ENCODE measurements at places on chromosomes 1 and 21.

DNA sequence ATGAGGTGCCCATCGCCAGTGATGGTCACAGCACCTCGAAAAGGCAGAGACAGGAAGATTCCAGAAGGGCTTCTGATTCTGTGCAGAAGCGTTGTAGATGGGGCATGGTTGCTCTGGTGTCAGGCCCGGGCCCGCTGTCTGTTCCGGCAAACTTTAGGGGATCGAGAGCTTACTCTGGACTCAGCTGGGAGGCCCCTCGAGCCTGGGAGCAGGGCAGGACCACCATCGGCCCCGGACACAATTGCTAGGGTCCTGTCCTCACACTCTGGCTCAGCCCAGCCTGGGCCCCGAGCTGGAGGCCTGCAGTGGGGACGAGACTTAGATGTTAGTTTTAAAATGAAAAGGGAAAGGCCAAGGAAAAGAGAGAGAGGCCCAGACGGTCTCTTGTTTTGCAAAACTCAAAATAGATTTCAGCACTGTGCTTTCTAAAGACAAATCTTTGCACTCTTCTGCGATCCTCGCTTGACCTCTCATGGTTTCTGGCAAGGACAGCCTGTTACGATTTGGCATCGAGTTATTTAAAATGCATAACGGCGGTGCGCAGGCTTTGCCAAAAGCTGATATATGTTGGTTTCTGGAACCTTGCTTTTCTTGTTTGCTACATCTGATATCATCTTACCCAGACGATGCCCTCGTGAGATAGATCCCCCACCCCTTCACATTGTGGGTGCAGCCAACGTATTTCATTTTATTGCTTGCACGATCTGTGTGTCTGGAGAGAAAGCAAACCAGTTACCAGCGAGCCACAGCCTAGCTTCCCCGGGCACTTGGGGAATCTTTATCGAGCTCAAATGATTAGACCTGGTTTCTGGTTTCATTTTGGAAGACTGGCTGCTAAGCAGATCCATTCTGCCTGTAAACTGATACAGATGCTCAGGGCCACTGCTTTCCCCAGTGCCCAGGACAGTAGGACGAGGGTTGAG lies 58.0 kb downstream of the PRDM16 start:
- DNase-seq: no peak

GRCh38 chr1:106072909-106073600 lies 983.4 kb upstream of the PRMT6 start:
- no peak for DNase-seq

DNA sequence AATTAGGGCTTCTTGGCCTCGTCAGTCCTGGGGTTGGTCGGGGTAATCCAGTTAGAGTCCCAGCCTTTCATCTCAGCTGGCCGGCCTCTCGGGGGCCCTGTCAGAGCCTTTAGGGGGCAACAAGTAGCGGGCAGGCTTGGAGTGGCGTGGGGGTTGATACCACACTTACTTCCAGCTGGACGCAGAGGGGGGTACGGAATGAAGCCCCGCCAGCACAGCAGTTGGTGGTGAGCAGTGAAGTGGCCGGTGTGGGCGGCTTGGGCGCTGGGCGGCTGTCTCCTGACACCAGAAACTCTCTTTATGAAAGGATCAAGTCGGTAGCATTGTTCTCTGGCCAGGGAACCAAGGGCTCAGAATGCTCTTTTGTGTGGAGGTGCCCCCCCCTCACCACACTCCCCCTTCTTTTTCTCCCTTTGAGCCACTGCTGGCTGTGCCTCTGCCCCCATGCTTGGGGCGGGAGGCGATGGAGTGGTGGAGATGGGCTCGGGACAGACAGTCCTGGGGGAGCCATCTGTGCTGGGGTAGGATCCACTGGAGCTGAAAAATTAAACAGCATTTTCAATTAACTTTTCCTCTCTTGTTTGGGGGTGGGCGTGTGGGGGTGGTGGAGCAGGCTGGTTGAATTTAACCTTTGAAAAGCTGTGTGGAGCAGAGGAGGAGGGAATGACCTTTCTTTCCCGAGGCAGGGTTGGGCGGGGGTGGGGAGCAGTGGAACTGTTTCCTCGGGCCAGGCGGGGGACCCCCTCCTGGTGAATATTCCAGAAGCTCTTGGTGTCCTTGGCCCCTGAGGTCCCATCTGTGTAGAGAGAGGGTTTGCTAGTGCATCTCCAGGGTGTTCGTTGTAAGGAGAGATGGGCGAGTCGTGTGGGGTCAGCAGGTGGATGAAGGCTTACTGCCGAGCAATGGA lies 102.7 kb downstream of the RNF220 start:
- DNase-seq: no peak

GRCh38 chr1:160664573-160665051 lies 17.8 kb upstream of the SLAMF1 start:
- DNase-seq: no peak

- no peak for DNase-seq
Observed at GRCh38 chr1:167966050-167966449, 29.2 kb upstream of the MPC2 start.

DNA sequence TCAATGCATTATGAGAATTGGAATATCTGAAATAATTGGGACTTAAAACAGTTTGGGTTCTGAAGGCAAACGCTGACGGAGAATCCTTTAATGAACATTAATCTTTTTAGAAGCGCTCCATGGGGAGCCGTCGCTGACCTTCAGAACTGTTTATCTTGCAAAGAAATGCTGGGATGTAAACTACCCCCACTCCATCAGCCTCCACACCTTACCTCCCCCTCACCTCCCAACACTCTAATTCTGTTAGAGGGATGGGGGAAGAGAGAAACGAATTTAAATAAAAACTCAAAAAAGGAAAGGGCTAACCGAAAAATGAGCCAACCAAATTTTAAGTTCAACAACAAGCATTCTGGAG lies 44.1 kb upstream of the DNAJC6 start:
- DNase-seq: peak; percentile 33

GRCh38 chr1:247884797-247885413 lies 10.5 kb upstream of the OR2W3 start:
- no peak for DNase-seq

- no peak for DNase-seq
Observed at GRCh38 chr21:45244799-45245340, 42.8 kb downstream of the POFUT2 start.

- DNase-seq: peak; percentile 38
Observed at GRCh38 chr1:28956038-28956464, 41.7 kb downstream of the EPB41 start.

GRCh38 chr21:36127977-36128376 lies 6.9 kb upstream of the CBR3 start:
- DNase-seq: no peak

DNA sequence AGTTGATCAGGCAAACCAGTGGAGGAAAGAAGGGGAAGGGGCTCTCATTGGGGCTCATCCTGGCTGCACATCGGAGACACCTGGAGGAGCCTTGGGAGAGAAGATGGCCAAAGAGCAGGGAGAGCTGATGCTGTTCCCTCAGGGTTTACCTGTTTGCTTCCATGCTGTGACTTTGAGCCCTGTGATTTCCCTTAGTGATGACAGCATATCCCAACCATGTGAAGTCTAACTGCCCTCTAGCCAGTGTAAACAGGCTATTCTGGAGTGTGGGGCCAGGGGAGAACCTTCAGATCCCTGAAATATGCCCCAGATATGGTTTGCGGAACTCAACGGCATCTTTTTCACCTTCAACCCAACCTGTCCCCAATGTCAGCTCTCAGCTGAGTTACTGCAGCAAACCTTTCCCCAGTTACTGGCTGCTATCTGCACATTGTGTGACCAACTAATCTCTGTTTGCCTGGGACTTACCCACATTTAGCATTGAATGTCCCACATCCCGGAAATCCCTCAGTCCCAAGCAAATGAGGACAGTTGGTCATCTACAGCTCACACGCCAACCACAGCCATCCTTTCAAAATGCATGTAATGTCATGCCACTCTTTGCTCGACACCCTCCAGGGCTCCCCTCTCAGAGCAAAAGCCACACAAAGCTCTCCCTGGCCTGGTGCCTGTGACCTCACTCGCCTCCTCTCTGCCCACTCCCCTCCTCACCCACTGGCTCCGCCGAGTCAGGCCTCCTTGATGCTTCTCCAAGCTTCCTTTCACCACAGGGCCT lies 242.3 kb downstream of the KCNJ6 start:
- DNase-seq: no peak

DNA sequence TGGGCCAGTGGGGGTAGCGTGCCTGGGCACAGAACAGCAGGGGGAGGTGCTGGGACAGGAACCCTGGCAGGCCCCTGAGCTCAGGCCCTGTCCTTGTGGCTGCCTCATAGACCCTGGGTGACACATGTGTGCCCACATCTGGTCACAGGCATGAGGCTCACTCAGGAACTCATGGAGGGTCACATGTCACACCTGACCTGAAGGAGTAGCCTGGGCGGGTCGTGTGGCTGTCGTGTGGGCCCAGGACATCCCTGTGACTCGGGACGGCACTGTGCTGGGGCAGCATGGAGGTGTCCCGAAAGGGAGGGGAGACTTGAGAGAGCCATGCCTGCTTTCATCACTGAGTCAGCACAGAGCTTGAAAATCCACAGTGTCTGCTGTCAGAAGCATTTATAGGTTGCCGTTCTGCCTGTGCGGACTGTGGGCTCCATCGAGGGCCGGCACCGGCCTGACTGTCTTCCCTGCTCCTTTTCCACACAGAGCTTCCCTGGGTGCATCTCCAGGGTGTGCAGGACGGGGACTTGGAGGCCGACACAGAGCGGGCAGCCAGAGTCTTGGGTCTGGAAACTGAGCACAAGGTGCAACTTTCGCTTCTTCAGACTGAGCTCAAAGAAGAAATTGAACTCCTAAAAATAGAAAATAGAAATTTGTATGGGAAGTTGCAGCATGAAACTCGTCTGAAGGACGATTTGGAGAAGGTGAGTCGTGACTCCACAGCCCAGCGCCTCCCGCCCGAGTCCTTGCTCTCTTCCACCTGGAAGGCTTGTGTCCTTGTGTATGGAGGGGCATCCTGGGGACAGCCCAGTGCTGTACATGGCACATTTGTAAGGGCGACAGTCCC lies 32.8 kb downstream of the PCNT start:
- DNase-seq: no peak

- peak; percentile 98 for DNase-seq
Observed at GRCh38 chr1:18926315-18927081, 24.1 kb upstream of the ALDH4A1 start.
